ENCODE measurements at places on chromosomes 5 and 9.

- no peak for DNase-seq
These were observed 11.7 kb downstream of the DNM1 start for GRCh38 chr9:128214571-128215490.

DNA sequence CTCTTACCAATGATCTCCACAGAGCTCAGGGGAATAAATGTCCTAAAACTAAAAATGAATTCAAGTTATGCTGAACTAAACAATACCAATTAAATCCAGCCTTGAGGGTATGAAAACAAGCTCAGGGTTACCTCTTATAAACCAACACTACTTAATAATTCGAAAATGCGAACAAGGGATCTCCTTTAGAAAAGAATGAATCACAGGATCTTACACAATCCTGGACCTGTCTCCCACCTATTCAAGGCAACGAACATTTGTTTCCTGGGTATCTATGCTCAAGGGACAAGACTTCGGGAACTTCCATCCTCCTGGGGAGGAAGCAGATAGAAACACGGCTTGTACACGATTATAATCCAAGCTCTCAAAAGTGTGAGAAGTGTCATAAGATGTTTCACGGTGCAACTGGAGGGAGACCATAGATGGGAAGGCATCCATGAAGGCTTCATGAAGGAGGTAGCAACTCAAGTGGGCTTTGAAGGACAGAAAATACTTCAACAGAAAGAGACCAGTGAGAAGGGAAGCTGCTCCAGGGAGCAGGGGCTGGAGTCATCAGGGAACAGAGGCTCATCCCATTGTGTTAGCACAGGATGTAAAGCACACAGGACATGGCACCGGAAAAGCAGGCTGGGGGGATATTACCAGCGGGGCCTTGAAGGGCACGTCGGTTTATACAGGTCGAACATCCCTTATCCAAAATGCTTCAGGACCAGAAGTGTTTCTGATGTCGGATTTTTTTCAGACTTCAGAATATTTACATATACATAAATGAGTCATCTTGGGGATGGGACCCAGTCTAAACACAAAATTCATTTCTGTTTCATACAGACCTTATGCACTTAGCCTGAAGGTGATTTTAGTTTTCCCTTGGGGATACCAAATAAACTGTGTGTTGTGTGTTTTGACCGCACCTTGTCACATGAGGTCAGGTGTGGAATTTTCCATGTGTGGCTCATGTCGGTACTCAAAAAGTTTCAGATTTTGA is 87.4 kb downstream of the TLE1 start:
- DNase-seq: no peak

GRCh38 chr9:135060461-135061116 is 26.9 kb upstream of the OLFM1 start:
- DNase-seq: no peak

DNA sequence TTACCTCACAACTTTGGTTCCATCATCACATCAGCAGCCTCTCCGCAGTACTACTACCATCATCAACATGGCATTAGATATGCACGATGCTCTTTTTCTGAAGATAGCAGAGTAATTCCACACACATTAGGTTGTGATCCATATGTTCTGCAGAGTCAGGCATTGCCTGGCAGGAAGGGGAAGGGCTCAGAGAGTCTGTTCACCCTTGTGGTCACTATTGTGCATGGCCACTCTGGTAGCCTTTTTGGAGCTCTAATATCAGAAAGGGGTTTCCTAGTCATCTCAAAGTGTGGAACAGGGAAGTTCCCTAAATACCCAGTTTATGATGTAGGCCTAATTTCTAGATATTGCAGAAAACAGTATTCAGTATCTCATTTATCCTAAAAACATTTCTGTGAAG is 373.6 kb downstream of the BNC2 start:
- no peak for DNase-seq

GRCh38 chr5:123514615-123515355 is 2.8 kb downstream of the CSNK1G3 start:
- DNase-seq: no peak

GRCh38 chr9:108021096-108021710 is 531.6 kb upstream of the KLF4 start:
- no peak for DNase-seq

- DNase-seq: no peak
These were observed 138.1 kb downstream of the ATPSCKMT start for GRCh38 chr5:10111571-10111970.

GRCh38 chr5:143924311-143924978 is 112.5 kb downstream of the HMHB1 start:
- DNase-seq: no peak

GRCh38 chr5:432928-433791 is 9.8 kb upstream of the EXOC3 start:
- DNase-seq: no peak

DNA sequence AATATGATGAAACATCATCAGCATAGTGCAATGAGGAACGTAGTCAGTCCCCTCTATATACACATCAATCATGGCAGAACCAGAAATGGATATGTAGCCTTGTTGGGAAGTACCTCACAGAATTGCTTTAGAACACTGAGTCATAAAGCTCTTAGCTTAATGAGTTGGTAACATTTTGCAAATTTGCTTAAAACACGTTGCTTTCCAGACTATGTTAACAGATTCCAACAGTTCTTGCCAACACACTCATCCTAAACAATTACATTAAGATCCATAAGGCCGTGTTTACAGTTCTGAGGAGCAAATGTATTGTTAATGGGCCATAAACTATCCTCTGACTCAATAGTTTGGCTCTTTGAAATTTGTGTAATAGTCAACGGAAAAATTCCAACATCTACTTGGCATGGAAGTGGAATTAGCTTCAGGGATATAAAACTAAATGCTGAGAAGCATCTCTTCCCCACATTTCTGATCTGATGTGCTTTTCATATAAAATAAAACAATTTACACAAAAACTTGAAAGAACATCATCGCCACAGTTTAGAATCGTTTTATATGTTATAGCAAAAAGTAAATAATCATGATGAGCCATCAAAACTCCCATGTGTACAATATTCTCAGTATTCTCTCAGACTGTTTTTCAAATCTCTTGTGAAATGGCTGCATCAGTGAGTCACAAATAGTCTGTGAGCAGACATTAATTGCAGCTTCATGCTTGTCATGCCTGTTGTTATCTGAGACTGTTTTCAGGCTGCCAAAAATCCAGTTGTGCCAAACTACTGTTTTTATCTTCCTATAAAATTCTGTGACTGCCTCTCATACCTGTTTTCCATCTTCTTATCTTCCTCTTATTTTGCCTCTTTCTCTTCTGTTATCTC is 291.9 kb downstream of the COX7C start:
- DNase-seq: no peak

DNA sequence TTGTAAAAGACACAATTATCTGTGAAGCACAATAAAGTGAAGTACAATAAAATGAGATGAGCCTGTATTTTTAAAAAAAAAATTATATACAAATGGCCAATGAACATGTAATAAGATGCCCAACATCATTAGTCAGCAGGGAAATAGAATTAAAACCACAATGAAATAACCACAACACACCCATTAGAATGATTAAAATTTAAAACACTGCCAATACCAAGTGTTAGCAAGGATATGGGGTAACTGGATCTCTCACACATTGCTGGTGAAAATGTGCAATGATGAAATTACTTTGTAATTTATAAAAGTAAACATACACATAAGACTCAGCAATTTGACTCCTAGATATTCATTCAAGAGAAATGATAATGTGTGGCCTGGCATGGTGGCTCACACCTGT is 62.8 kb downstream of the SHOC1 start:
- no peak for DNase-seq

DNA sequence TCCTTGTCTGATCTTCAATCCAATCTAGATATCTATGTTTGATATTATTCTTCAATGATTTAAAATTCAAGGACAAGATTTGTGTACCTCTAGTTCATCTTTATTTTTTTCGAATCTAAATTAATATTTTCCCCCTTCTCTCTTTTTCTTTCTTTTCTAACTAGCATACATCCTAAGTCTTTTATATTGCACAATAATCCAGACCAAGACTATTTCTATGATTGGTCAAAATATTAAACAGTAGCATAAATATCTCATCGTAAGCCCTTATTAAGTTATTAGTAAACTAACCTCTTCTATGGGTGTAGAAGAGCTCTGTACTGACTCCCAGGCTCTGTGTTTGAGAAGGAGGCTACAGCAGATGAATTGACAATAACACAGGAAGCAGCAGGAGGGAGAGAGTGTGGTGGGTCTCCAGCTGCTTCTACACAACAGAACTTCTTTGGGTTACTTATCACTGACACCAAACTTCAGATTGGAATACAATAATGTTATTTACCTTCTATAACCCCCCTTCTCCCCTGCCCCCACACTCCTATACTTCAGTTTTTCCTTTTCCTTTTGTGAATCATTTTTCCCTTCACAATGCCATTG is 11.9 kb upstream of the PLCXD3 start:
- no peak for DNase-seq

- no peak for DNase-seq
These were observed 304.4 kb upstream of the KIF2A start for GRCh38 chr5:62001640-62002039.

- DNase-seq: no peak
These were observed 6.4 kb downstream of the OR2V2 start for GRCh38 chr5:181153814-181154213.

- DNase-seq: no peak
These were observed 795 bp downstream of the DAB2IP start for GRCh38 chr9:121652021-121652837.

GRCh38 chr9:32854271-32854670 is 70.9 kb downstream of the TMEM215 start:
- no peak for DNase-seq

- no peak for DNase-seq
These were observed 17.0 kb downstream of the HRH2 start for GRCh38 chr5:175674731-175675346.

DNA sequence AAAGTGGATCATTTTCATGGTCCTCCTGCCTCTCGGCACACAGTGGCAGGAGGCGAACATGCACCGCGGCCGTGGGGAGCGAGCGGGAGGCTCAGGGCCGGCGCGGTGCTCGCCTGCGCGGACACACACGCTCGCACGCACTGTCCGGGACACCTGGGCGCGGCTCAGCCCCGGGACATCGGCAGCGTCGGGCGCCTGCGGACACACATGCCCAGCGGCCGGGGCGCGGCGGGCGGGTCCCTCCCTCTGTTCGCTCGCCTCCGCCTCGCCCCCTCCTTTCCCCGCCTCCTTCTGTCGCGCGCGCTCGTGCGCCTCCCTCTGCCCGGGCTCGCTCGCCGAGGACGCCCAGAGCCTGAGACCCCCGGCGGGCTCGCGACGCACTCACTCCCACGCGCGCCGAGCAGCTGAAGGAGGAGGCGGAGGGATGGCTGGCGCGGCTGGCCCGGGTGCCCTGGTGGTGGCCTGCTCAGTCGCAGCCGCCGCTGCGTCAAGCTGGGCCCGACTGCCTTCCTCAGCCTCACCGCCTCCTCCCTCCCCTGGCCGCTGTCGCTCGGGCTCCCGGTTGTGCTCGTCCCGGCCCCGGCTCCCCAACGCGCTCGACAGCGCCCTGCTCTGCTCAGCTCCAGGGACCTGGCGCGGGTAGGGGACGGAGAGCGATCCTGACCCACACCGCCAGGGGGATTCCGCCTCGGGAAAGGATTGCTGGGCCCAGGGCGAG is at the start of gene FRMD3:
TSS of gene FRMD3 (minus strand) at position 230 of the 718 bp plus-strand sequence. CDS start at position 60, 170 bp downstream.
- no peak for DNase-seq

- no peak for DNase-seq
These were observed 76.5 kb downstream of the WNK2 start for GRCh38 chr9:93260263-93261066.

- no peak for DNase-seq
These were observed 64.9 kb downstream of the RALGPS1 start for GRCh38 chr9:126979461-126979860.

All from activated T-helper 1 cell treated with Interleukin-2 at 50 U/mL for 16 hours (primary cell).